ENCODE measurements at places on chromosomes 1 and 21.

DNA sequence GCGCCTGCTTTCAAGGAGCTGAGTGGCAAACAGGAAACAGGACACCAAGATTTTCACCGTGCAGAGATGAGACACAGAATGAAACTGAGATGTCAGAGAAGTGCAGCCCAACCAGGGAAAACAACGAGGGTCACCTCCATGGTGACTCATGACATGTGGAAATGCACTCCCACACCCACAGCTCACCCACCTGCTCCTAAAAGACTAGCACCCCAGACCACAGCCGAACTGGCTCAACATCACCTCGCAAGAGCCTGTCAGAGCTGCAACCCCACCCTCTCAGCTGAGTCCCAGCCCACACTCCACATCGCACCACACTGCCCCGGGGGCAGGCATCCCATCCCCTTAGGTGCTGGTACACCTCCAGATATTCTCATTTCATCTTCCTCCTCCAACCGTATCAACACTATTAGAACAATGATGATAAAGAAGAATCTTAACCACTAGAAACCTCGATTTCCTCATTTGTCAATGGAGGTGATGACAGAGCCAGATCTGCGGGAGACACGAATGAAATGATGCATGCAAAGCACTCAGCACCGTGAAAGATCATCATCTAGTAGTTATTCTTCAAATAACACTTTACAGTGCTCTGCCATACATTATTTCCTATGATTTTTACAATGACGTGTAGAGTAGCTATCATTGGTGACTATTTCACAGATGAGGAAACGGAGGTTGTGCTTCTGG, 103.2 kb downstream of the DMRTB1 start:
- DNase-seq: no peak

DNA sequence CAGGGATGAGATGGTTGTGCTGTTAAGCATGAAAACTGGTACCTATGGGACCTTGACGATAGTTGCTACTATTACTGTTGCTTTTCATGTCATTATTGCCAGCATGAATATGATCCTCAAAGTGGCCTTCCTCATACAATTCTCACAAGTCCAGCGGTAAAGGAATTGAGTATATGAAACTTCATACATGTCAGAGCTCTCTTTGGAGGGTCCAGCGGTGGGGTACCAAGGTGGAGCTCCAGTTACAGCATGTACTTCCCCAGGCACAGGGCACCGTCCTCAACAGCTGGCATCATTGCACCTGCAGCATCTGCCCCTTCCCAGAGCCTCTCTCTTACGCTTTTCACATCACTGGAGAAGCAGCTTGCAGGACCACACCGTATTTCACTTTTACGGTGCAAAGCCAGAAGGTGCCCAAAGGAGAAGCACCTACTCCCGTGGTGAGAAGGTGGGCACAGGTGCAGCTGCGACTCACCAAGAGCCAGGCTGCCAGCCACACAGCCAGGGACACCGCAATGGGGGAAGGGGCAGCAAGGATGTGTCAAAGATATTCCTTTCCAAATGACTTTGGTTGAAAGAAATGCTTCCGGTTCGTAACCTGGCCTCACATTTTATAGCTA, 166.4 kb upstream of the IRF2BP2 start:
- no peak for DNase-seq

DNA sequence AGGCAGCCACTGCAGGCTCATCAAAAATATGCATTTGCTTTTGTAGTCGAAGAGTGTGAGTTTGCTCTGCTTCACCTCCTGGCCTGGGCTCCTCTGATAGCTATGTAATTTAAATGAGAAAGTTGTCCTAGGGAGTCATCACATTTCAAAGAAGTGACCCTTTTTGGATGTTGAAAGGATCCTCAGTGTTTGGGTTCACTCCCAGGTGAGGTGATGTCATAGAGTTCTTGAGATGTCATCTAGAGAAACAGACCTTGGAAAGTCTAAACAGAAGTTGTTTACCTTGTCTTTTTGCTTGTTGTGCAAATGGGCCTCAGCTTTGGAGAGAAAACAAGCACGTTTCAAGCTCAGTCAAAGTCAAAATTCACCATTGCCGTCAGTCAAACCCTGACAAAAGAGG, 92.0 kb upstream of the BARHL2 start:
- no peak for DNase-seq

- no peak for DNase-seq
Observed at GRCh38 chr1:190019717-190020116, 457.9 kb downstream of the BRINP3 start.

DNA sequence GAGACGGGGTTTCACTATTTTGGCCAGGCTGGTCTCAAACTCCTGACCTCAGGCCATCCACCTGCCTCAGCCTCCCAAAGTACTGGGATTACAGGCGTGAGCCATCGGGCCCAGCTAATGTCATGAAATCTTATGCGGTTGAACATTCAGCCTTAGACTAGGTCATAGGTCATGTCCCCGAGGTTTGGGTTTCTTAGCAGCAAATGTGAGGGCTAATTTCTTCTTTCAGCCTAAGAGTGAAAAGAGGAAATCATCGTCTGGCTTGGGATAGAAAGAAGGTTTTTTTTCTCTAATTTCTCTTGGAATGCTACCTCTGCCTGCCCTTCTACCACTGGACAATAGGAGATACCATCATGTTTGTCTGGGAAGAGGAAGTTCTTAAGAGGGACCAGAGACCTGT, 18.0 kb upstream of the PIK3CD start:
- no peak for DNase-seq

DNA sequence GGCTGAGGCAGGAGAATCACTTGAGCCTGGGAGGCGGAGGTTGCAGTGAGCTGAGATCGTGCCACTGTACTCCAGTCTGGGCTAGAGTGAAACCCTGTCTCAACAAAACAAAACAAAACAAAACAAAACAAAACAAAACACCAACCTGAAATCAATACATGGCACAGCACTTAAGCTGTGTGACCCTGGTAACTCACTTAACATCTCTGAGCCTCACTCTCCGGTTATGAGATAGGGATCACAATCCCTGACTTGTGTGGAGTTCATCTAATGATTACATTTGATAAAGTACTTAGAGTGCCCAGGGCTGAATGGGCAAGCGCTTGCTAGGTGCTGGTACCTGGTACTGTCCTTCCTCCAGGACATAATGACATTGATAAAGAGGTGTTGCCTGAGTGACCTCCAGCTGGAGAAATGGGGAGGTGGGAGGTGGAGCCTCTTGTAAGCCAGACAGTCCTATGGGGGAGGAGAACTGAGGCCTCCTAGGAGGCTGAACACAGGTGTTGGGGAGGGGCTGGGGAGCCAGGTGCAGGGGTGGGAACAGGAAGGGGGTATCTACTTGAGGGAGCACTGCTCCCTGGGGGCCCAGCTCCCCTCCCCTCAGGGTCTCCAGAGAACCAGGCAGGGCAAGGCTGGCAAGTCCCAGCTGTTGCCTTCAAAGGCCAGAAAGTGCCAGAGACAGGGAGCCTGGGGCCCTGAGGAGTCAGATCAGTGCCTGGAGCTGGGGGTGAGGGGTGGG, 17.9 kb downstream of the FOXO6 start:
- no peak for DNase-seq

GRCh38 chr1:9782897-9783296, 40.9 kb downstream of the CLSTN1 start:
- no peak for DNase-seq

DNA sequence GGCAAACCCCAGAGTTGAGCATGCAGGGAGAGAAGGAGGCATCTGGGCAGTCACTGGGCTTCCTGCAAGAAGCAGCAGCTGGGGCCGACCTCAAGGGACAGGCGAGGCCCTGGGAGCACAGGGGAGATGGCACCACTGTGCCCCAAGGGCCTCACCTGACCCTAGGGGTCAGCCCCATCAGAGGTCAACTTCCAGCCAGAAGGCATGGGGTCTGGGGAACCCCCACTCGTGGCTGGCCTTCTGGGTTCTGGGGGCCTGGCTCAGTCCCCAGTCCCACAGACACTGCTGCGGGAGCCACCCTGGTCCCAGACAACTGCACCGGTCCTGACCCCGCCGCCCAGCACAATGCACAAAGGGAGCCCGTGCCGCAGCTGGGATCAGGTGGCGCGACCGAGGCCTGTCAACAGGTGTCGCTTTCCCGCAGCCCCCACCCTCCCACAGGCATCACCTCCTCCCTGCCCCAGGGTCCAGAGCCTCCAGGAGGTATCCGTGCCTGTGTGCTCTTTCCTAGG, 6.2 kb downstream of the WNT9A start:
- no peak for DNase-seq

GRCh38 chr1:234896477-234897389, 231.9 kb downstream of the TOMM20 start:
- peak; percentile 26 for DNase-seq

Data from fibroblast of skin of back (primary cell).